ENCODE measurements at places on chromosomes 7 and 10.
A peak's percentile ranks its signal among the peaks of the same experiment; 100 is the strongest.

- DNase-seq = peak; percentile 28
Observed at GRCh38 chr10:31584098-31584631, 265.1 kb downstream of the ZEB1 start.

DNA sequence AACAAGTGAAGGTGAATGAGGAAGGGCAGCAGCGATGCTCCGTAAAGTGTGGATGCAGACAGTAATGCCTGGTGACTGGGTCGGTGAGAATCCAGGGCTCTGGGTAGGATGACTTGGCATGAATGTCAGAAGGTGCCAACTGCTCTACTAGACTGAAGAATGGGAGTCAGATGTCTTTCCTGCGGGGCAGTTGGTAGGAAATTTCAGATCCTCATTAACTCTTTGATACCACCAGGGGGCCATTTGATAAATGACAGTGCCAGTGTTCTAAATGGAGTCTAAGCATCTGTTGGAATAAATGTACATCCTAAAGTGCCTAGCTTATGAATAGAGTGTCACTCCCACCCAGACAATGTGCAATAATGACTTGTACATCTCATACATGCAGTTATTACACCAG lies 462.0 kb downstream of the GRM8 start:
- no peak for DNase-seq

DNA sequence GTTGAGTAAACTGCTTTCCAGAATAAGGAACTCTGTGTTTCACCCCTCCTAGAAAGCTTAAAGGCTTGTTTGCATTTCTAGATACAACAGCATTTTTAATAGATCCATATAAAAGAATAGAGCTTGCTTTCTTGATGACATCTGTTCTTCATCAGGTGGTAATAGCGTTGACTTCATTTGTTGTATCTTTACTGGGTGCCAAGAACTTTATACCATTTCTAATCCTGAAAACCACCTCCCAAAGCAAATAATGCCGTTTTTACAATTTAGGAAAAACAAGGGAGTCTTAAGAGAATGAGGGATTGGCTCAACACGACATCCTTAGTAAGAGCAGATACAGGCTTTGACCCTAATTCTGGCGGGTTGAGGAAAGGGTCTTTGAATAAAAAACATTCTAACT lies 993.4 kb downstream of the TYW1 start:
- no peak for DNase-seq

- no peak for DNase-seq
Observed at GRCh38 chr10:239109-239508, 103.9 kb downstream of the ZMYND11 start.

DNA sequence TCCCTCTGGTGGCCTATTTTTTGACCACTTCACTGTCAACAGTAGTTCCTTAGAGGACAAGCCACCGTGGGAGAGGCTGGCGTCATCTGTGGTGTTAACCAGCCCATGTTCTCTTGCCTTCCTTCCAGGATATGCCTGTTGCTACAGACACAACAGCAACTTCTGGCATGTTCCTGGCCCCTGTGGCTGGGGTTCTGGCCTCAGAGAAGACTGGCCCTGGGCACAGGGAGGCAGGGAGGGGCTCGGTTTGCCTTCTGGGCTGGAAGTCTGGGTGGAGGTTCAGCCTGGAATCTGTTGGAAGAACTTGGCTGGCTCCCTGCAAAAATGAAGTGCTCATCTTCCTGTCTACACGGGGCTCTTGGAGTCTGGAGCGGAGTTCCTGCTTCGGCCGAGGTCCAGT lies 25.7 kb downstream of the GOLGA7B start:
- DNase-seq = no peak

- DNase-seq = peak; percentile 8
Observed at GRCh38 chr7:133300811-133301210, 47.9 kb downstream of the EXOC4 start.

- DNase-seq = no peak
Observed at GRCh38 chr7:132298790-132299189, 277.5 kb downstream of the PLXNA4 start.
